ENCODE measurements at places on chromosomes 16 and 17.

DNA sequence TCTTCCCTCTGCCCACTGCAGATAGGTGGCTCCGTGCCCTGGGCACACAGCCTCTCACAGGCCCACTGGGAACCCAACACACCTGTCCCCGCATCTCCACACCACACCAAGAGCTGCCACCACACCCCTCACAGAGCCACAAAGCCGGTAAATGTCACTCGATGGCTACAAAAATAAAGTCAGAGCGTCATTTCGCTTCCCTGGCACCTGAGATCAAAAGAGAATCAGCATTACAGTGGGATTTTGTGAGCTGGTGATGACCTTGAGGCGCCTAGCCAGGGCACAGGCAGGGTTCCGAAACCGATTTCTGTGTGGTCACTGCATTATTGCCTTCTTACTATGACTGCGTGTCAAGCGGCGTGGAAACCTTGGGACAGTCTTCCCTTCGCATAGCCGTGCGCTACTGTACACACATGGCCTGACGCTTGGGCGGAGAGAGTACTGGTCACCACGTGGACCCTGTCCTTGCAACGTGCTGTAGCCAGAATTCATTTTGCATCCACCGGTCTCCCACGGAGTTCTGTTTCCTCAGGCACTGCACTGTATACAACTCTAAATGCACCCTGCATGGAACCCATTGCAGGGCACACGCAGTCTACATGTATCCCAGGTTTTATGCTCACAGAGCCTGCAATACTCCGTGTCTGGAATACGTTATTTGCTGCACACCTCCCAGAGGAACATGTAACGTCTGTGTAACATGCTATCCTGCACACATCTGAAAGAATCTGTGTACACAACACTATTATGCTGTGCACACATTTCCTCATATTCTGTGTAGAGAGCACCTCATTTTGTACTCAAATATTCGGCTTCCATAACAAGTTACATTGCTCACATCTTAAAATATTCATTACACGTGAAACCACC lies 5.8 kb upstream of the FOXF1 start:
- DNase-seq = no peak

- no peak for DNase-seq
Measured at GRCh38 chr17:49480836-49481615, 14.1 kb upstream of the NGFR start.

DNA sequence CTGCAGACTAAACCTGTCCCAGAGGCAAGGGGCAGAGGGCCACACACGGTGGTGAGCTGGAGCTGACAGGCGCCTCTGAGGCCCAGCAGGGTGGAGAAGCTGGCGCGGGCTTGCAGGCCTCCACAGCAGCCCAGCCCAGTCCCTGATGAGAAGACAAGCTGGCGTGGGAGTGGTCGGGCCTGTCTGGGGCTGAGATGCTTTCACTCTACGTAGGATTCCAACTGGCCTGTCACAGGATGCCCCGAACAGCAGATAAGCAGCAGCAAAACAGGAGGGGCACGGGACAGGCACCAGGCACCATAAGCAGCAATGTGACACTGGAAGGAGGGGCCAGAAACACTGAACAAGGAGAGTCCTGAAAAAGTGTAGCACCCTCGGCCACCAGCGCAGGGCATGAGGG lies 40.1 kb downstream of the PEMT start:
- DNase-seq = no peak

GRCh38 chr16:84537491-84538151 lies 33.2 kb upstream of the MEAK7 start:
- no peak for DNase-seq

DNA sequence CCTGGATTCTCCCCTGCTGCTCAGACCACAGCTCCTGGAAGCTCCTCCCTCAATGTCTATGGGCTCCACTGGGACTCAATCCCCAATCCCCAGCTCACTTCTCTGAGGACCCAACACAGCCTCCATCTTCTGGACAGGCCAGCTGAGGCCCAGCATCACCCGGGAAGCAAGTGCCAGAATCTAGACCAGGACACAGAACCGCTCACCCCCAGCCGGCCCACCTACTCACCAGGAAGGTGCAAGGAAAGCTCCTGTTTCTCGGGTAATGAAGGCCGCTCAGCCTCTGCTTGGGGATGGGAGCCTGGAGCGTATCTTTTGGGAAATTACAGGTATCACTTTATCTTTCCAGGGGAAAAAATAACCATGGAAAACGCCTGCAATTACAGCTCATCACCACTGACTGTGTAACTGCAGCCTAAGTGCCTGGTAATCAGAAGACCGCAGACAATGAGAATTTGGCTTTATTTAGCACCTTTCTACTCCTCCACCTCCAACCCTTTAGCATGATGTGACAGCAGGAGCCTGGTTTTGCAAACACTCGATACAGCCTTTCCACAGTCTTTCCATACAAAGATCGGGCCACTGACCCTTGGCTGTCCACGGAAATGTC lies 49.6 kb upstream of the RPL38 start:
- DNase-seq = no peak

DNA sequence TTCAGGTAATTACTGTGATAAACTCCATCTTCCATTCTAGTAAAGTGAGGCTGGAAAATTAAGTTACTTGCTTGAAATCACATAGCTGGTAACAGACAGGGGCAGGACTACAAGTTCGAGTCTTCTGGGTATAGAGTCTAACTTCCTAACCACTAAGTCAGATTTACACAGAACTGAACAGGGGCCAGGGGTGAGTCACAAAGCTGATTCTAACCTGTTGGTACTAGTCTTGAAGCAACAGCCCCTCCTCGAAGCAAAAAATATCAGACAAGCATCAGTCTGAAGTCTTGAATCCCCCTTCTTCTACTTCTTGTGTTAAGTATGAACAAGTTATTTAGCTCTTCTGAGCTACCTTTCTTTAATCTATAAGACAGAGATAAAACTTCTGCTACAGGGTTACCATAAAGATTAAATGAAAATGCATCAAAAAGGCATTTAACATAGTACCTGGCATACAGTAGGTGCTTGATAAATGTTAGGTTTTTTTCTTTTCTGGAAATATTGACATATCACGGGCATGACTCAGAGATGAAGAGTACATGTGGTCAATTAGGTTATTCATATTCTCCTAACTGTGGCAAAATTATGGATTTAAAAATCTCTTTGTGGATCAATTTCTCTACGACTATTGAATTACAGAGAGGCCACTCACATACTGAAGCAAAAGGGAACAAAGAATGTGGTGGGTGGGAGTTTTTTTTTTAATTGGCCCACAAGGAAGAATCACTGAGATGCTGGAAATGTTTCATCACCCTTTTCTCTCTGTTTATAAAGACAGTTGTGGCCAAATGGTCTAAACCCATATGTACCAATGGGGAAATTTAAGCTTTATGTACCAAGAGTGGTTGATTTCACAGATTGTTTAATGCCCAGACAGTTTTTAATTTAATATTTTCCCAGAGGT lies 266.9 kb upstream of the DYNLRB2 start:
- peak; percentile 69 for DNase-seq

DNA sequence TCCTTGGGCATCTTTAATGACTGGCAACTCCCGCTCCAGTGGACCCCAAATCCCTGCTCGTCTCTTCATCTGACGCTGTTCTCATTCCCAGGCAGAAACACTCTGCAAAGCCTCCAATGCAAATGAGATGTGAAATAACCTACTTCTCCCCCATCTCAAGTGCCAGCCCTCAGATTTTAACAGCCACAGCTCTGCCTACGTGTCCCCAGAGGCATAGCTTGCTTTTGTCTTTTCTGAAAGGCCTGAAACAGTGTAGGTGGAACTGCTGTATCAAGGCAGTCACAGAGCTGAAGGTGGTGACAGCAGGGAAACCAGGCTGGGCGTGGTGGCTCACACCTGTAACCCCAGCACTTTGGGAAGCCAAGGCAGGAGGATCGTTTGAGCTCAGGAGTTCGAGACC lies 14.7 kb downstream of the RPH3AL start:
- no peak for DNase-seq

DNA sequence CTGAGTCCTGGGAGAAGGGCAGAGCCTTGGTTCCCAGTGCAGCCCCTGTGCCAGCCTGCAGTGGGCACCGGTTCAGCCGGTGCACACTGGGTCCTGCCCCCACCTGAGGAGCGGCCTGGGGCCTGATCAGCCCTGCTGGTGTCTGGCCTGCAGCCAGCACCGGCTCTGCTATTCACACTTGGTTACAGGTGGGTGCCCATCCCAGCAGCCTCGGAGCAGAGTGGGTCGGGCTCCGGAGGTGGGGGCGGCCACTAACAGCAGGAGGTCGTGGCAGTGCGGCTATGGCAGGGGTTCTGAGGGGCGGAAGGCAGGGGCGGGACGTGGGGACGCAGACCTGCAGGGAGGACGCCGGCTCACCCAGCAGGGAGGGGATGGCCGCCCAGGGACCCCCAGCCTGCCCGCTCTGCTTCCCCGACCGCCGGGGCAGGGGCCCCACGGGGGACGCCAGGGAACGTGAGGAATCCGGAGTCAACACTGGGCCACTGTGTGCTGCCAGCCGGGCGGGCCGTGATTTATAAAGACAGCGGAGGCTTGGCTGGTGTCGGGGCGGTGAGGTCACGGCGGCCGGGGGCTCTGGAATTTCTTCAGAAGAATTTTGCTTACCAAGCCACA lies 20.3 kb downstream of the METRNL start:
- DNase-seq = peak; percentile 83

- peak; percentile 60 for DNase-seq
Measured at GRCh38 chr16:11682655-11683096, 14.4 kb downstream of the SNN start.

GRCh38 chr16:85988306-85988705 lies 89.3 kb downstream of the IRF8 start:
- no peak for DNase-seq

- no peak for DNase-seq
Measured at GRCh38 chr17:32933881-32934280, 5.9 kb downstream of the TMEM98 start.

GRCh38 chr17:44757045-44757917 lies 1.5 kb upstream of the ADAM11 start:
- no peak for DNase-seq

DNA sequence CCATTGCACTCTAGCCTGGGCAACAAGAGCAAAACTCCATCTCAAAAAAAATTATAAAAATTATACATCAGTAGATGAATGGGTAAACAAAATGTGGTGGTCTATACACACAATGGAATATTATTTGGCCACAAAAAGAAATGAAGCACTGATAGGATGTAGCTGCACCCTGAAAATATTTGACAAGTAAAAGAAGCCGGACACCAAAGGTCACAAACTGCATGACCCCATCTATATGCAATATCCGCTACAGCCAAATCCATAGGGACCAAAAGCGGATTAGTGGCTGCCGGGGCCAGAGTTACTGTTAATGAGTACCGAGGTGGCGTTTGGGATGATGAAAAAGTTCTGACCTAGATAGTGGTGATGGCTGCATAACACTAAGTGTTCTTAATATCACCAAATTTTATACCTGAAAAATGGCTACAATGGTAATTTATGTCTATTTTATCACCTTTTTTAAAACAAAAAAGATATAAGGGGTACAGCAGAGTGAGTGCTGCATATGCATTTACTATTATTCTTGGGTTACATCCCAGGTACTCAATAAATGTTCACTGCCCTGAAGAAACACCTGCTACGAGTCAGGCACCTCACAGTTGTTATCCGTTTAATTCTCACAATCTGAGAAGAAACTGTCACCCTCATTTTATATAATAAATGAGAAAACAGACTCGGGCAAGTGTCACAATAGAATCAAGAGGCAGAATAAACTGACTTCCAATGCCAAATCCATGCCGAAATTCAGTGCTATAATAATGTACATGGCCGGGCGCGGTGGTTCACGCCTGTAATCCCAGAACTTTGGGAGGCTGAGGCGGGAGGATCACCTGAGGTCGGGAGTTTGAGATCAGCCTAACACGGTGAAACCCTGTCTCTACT lies 807 bp upstream of the HBQ1 start:
- no peak for DNase-seq

All from urothelium cell line (cell line).